Posterior vena cava (tissue), 2 donors: ENCODE measurements at places on chromosomes 5 and 9.

GRCh38 chr9:120186276-120186675 lies 393.7 kb downstream of the CDK5RAP2 start:
- no peak for DNase-seq

GRCh38 chr9:18253950-18254349 lies 220.0 kb upstream of the ADAMTSL1 start:
- DNase-seq, result no peak

- DNase-seq, result no peak
Measured at GRCh38 chr9:70594386-70594944, 180.0 kb upstream of the KLF9 start.

GRCh38 chr5:43648499-43649124 lies 45.6 kb downstream of the NNT start:
- no peak for DNase-seq

GRCh38 chr5:142845402-142845921 lies 75.3 kb downstream of the ARHGAP26 start:
- DNase-seq, result no peak

DNA sequence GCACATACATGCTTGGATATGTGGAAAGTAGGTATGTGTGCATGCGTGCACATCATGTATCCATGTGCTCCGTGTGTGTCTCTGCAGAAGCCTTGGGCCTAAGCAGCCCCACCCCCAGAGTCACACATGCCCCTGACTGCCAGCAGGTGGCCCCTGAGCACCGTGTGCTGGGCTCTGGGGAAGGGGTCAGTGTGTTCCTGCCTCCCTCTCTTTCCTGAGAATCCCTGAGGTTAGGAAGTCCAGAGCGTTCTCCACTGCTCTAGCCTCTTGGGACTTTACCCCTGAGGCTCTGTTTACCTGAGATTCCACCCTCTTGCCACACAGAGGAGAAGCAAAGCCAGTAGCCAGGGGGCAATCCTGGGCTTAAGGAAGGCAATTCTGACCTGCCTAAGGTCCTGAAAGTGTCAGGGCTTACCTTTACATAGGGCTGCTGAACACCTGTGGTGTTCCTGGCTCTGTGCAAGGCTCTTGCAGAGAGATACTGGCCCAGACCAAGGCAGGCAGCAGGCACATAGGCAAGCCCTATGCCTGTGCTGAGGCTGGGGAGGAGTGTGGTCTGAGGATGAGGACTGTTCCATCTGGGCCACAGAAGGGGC lies 207.3 kb downstream of the TMEM38B start:
- no peak for DNase-seq

DNA sequence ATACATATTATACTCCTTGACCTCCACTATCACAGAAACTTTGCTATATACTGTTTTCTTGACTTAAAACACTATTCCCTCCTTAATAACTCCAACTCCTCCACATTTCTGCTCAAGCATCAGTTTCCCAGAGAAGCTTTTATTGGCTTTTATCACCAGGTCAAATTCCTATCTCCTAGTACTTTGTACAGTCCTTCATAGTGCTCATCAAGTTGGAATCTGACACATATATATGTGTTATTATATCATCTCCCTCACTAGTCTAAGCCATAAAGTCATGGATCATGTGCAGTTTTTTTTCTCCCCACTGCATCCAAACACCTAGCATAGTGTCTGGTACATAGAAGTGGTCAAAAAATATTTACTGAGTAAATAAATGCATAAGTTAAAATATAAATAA lies 59.1 kb downstream of the BHMT start:
- DNase-seq, result no peak

DNA sequence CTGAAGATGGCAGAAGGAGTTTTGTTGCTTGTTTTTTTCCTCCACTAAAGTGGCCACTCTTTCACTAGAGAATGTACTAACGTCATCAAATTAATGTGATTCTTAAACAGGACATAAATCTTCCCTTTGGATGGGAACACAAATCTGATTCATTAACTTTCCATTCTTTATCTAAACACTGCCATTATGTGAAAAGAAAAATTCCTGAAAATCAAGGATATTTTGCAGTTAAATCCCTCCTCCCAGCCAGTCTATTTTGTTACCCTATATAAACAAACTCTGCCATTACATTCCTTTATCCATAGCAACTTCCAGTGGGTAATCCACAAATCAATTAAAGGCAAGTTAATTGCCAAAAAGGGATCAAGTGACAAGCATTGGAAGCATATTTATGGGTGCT lies 546.5 kb downstream of the PDE4D start:
- no peak for DNase-seq

DNA sequence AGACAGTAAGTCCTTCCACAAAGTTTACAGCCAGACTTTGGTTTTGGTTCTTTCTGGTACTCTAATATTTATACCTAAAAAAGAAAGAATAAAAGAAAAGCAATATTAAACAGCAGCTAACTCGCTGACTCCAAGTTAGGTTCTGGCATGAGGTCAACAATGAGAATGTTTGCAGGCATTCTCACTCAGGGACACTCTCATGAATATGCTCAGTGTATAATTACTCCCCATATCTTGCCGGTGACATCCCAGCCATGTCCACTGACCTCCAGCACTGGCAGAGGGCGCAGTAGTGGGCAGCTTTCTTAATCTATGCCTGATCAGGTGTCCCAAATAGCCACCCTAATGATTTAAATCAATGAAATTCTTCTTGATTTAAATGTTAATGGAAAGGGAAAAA lies 151.5 kb downstream of the BNC2 start:
- no peak for DNase-seq

DNA sequence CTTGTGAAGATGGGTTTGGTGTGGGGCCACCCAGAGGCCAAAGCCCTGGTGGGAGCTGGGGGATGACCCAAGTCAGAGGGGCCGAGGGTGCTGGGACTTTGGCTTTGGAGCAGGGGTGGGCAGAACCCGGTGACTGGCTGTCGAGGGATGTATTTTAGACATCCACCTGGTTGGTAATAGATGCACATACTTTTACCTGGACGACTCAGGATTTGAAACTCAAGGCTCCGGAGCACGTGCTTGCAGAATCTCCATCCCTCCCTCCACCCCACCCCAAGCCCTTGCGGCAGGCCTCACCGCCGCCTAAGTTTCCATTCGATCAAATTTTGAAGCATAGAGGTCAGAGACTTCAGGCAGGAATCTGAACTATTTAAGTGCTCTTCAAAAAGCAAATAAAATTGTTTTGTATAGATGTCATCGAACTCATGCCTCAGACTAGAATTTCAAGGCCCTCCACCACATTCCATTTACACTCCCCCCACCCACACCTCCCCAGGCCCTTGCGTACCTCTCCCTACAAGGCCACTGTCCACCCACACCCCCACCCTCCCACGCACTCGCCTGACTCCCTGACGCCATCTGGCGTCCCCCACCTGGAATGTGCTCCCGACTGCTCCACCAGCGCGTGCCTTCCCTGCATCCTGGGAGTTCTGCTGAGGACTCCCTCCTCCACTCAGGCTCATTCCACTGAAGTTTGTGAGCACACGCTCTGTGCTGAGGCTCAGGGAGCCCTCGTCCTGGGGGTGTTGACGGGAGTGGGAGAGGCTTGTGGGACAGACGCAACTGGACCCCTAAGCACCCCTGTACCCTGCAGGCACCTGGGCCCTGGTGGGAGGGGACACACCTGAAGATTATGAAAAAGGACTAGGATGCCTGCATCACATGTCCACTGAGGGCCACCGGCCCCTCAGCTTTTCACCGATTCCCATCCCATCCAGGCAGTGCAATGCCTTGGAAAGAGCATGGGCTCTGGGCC lies 56.4 kb upstream of the RPL26L1 start:
- DNase-seq, result peak; percentile 91

DNA sequence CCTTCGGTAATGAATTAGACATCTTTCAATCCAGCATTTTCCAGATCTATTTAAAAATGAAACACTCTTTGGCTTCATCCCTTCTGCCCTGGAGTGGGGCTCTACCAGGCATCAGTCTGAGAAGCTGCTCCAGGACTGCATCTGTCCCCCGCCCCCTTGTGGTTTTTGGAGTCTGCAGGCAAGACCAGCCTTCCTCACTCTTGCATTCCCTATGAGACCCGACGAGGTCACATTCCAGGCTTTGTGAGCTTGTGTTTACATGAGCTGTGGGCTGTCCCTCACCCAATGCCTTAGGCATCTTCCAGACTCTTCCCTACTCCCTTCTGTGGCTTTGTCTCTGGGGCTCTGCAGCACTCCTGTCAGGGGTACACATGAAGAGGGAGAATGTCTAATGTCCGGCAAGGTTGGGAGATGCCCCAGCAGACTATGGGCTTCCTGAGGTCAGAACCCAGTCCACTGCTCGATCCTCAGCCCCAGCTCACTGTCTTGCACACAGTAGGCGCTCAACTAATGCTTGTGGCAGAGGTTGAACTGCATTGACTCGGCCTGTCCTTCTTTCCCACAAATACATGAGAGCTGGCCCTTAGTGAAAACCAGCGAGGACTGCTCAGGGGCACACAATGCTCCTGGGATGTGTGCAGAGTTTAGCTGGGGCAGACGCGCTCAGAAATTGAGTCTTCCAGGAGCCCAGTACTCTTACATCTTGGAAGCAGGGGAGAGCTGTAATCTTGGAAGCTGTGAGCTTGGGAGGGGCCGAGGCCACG lies 11.7 kb upstream of the GADD45G start:
- DNase-seq, result no peak

DNA sequence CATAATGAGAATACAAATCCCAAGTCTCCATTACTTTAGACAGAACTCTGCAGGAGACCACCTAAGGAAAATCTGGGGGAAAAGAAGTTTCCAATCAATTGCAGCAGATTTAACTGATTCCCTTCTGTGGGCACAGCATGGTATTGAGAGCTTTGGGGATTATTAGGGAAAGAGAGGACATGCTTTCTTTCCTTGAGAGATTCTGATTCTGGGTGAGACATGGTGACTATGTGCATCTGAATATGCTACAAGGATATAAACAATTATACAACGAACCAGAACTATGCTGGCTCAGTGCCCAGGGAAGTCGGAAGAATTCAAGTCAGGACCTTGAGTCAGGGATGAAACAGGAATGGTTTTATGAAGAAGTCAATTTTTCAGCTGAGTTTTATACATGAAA lies 183.7 kb downstream of the PDE4D start:
- DNase-seq, result no peak

GRCh38 chr5:62506659-62507460 lies 71.8 kb upstream of the LRRC70 start:
- DNase-seq, result no peak

GRCh38 chr9:93501406-93501805 lies 48.0 kb upstream of the FAM120AOS start:
- DNase-seq, result no peak

GRCh38 chr9:32394381-32395049 lies 10.1 kb downstream of the ACO1 start:
- no peak for DNase-seq

DNA sequence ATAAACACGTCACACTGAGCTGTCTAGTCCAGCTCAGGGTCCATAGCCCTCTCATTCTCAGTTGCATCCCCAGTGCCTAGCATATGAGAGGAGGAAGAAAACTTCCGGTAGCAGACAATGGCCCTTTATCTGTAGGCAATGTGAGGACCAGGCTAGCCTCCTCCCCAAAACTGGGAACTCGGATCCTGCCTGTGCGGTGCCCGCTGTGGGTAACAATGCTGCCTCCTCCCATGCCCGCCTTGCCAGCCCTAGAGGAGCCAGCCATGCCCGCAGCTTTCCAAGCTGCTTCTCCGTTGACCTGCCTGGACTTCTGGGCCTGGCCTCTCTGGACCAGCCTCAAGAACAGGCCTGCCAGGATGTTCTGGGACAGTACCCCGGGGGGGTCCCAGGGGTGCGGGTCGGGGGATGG lies 74.6 kb upstream of the ORM1 start:
- DNase-seq, result no peak

DNA sequence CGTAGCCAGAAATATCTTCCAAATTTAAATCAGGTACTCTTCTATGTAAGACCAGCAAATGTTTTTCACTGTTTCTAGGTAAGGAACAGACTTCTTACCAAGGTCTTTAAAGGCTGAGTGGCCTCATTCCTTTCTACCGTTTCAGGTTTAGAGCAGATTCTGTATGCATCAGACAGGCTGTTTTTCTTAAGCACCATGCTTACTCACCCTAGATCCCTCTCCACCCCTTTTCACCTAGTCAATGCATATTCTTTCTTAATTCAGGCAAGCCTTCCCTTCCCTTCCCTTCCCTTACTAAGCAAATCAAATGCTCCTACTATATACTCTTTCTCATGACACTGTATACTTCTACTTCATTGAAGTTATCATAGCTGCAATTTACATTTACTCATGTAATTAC lies 70.7 kb downstream of the RFX3 start:
- no peak for DNase-seq

- no peak for DNase-seq
Measured at GRCh38 chr9:127545196-127546124, 66.6 kb upstream of the STXBP1 start.

DNA sequence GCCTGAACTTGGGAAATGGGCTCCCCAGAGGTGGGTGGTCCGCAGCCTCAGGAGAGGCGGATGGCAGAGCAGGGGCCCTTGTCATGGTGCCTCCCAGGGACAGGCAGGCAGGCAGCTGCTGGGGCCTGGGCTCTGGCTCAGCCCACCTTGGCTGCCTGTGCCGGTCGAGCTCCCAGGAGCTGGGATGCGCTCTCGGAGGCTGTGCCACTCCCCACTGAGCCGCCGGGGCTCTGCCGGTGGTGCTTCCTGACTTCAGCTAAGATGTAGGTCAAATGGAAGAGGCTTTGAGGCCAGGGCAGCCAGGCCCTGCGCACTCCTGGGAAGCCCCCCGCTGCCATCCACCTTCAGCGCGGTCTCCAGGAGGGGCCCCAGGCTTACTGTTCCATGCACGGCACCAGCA lies 41.0 kb downstream of the KCNT1 start:
- no peak for DNase-seq

DNA sequence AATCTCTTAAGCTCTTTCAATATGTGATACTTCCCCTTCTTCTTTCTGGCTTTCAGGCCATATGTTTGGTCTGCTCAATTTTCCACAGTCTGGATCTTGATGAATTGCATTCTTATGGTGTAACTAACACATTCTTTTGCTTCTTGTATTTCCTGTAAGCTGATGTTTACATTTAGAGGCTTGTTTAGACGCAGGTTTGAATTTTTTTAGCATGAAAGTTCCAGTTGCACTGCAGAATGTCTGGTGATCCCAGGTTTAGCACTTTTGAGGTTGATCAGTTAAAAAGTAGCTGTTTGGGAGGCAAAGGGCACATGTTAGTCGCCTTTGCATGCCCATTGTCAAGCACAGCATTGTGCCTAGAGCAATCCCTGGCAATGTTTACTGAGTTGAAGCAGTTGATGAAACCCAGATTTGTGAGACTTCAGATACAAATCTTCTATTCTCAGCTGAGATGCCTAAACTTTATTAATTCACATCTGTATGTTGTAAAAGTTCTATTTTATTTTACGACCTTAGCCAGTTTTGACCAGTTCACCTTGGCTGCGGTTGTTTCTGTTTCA lies 59.6 kb upstream of the SPATA31C2 start:
- no peak for DNase-seq

- DNase-seq, result no peak
Measured at GRCh38 chr9:105296877-105297287, 52.4 kb downstream of the SLC44A1 start.

DNA sequence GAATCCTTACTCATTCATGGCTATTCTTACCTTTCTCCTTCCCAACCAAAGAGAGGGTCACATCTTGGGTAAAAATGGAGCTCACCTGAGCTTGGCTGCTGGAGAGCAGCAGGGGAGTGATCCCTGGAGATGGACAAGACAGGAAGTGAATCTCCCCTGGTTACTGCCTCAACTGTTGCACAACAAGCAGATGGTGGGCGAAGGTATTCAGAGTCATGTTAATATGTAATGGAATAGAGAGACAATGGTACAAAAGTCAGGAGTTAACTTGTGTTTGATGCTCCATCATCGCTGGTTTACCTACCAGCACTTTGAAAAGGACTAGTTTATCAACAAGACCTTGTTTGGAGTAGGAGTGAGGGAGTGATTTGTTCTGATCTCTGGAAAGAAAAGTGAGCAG lies 13.0 kb upstream of the PLPP1 start:
- no peak for DNase-seq

- no peak for DNase-seq
Measured at GRCh38 chr5:79059674-79060073, 9.8 kb downstream of the DMGDH start.
